Hematopoietic multipotent progenitor cell treated with erythropoietin and hydrocortisone succinate and interleukin-3 and kit ligand, for 4 days (in vitro differentiated cells): ENCODE measurements at places on chromosomes 4 and X.
A peak's percentile ranks its signal among the peaks of the same experiment; 100 is the strongest.

DNA sequence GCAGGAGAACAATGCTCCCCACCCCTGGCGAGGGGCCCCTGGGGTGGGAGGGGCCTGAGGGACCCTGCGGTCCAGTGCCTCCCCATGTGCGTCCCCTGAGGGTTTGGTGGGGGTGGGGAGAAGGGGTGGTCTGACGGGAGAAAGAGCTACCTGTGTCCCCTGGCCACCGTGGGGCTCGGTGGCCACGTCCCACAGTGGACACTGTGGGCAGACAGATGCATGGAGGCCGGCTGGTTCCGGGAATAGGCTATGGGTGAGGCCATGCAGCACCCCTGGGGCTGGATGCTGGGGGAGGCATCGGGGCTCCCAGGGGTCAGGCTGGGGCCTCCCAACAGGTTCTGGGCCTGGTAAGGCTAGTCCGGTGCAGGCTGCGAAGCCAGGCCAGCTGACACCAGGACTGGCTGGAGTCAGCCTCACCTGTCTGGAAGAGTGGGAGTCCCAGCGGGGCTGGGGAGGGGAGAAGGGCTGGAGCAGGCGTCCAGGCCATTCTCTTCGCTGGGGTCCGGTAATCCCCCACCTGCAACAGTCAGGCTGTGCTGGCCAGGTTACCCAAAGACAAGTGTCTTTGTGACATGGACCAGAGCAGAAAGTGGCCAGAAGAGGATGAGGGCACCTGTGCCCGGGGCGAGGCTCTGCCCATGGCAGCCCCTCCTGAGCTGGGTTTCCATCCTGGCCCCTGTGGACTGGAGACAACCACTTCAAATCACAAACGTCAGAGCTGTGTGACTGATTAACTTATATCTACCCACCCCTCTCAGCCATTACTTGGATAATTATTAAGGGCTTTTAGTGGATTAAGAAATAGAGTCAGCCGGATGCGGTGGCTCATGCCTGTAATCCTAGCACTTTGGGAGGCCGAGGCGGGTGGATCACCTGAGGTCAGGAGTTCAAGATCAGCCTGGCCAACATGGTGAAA lies 1.4 kb upstream of the FAM53A start:
- no peak for DNase-seq

GRCh38 chr4:163191999-163192398 lies 25.3 kb upstream of the NAF1 start:
- DNase-seq, result peak; percentile 36

DNA sequence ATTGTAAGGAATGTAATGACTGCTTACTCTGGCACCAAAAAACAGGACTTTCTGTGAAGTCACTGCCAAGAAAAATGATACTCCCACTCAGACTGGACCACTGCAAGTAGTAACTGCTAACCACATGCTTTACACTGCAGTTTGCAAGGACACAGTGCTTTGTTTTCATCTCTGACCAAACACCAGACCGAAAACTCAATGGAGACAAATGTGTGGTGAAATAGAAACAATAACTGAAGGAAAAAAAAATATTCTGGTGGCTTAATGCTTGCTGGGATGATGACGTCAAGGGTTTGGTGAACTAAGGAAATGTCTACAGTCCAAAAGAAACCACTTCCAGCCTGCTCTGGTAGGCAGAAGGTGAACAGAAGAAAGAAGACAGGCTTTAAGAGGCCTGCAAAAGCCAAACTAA lies 13.2 kb downstream of the GPC4 start:
- no peak for DNase-seq

GRCh38 chr4:133096972-133097371 lies 52.1 kb upstream of the PCDH10 start:
- no peak for DNase-seq

DNA sequence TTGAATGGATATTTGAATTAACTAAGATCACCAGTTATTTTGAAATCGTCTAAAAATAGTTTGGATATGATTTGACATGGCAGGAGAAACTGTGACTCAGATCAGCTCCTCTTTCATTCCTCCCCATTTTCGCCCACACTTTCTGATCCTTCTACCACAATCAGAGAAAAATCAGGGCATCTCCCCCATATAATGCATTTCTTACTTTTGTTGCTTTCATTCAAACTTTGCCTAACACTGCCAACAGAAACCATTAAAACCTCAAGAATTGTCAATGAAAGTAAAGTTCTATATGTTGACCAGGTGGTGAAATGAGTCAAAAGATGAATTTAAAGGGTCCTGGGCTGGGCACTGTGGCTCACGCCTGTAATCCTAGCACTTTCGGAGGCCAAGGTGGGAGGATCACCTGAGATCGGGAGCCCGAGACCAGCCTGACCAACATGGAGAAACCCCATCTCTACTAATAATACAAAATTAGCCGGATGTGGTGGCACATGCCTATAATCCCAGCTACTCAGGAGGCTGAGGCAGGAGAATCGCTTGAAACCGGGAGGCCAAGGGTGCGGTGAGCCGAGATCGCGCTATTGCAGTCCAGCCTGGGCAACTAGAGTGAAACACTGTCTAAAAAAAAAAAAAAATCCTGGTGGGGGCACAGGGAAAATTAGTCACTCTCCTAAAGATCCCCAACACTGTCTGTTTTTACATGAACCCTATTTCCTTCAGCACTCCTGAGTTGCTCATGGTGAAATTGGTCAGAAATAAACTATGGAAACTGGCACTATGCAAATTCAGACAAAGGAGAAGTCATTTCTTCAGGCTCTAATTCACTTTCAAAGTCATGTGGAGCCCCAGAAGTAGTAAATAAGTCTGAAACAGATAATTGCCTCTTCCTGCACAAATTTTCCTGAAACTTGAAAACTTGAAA lies 122.8 kb upstream of the NOCT start:
- no peak for DNase-seq
